ENCODE measurements at places on chromosomes 6 and 20.

DNA sequence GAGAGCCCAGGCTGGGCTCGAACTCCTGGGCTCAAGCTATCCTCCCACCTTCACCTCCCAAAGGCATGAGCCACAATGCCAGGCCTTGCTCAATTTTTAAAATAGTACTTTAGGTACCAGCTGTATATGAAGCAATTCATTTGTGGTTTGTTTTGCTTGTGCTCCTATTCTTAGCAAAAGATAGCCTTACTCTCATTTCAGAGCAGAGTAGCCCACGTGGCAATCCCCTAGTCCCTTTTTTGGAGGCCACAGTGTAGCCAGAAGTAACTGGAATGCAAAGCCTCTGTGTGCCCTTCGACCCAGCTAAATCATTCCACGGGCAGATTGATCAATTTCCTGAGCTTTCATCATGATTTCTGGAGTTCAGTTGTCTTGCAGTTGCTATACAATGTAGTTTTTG, 372.2 kb downstream of the NRN1 start:
- no peak for DNase-seq

DNA sequence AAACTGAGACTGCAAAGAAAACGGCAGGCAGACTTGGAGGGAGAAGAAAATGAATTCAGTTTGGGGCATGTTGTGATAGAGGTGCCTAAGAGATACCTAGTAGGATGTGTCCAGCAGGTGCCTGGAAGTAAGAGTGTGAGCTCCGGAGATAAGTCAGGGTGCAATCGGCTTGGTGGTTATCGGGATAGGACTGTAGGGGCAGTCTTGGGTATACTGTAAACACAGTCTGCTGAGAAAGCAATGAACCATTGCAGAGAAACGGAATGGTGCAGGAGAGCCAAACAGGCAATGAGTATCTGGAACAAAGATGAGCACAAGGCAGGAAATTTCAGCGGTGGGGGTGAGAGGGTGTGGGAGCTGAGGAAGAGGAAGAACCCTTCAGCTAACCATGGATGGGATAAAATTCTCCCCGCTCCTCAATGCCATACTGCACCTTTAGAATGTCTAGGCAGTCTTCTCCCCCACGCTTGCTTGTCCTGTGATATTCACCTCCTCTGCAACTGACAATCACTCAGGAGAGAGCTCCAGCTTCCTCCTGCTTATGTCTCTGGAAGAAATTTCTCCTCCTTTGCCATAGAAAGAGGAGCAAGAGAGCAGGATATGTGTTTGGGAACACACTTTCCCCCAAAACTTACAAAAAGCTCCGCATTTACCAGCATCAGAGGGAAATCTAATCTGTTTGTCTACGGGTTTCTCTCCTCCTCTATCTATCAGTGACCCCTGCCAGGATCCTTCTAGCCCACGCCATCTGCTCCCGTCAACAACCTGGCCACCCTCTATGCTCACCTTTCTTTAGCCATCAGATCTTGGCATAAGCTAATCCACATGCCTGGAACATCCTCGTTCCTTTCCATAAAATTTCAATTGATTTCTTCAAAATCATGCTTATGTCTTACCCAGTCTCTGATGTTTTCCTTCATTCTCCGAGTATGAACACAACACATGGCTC, 381.7 kb upstream of the JARID2 start:
- no peak for DNase-seq

DNA sequence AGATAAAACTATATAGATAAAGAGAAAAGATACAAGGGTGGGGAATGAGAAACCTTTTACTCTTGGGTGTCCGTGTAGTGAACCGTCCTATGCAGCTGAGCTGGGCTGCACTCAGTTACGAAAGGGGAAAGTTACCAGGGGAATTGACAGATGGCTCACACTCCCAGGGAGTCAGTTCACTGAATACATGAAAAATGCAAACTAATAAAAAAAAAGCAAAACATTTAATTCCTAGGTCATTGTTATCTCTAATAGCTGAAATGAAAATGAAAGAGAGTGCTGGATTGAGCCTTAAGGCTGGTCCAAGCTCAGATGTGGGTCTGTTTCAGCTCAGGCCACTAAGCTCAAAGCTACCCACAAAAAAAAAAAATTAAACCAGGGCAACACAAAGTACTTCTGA, 138.0 kb downstream of the THBS2 start:
- DNase-seq = no peak

- no peak for DNase-seq
Measured at GRCh38 chr6:31528821-31529328, at the start of gene MCCD1. Gene MCCD1, plus strand, starts transcription at chr6:31528962. Its CDS starts 53 bp downstream, at chr6:31529015.

DNA sequence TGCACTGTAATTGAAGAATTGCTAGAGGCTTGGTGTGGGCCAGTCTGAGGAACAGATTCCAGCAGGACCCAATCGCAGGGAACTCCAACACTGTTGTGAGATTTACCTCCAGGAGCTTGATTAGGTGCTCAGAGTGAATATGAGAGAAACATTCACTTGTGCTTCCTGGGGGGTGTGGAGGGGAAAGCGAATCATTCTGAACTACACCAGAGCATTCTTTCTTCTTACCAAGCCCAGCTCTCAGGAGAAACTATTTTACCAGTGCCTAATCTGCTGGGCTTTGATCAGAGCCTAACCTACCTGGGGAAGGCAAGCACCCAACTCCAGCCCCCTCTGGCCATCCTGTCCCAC, 7.4 kb upstream of the SIRPB1 start:
- DNase-seq = no peak

GRCh38 chr6:1066449-1067090, 245.3 kb upstream of the FOXQ1 start:
- DNase-seq = no peak

GRCh38 chr20:58851969-58852458, 502 bp upstream of the GNAS start:
- no peak for DNase-seq

DNA sequence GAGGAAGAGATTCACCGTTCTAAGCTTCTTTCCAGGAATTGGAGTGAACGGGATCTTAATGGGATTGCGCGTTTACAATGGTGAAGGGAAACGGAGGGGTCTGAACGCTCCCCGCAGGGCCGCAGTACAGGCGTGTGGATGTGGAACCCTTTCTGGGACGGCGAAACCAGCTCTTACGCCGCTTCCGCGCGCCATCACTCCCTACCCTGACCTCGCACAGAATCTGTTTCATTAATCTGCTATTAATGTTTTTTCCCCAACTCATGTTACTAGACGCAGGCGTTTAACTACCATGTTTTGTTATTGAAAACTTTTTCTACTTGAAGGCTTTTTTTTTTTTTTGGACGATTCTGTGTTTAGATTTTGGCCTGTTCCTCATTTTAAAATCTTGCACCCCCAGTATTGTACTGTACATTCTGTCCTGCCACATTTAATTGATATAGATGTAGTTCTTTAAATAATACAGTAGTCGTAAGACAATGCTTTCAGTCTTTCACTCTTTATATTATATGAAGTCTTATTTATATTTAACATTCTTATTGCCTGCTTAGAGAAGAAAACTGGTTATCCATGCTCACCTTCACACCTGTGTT, 696 bp upstream of the SUPT3H start:
- DNase-seq = no peak

DNA sequence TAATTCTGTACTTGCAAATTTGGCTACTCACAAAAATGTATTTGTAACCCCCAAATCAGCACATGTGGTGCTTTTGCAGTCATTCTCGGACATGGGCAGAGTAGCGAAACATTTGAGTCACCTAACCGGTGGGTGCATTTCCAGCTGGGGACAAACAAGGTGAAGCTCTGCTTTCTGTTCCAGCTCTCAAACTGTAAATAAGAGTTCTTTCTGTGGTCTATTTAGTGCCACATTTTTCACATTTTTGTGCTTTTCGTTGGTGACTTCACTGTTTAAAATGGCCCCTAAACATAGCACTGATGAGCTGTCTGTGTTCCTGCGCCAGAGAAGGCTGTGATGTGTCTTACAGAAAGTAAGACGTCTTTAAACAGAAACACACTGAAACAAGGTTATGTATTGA, 244.5 kb downstream of the CDC5L start:
- no peak for DNase-seq

DNA sequence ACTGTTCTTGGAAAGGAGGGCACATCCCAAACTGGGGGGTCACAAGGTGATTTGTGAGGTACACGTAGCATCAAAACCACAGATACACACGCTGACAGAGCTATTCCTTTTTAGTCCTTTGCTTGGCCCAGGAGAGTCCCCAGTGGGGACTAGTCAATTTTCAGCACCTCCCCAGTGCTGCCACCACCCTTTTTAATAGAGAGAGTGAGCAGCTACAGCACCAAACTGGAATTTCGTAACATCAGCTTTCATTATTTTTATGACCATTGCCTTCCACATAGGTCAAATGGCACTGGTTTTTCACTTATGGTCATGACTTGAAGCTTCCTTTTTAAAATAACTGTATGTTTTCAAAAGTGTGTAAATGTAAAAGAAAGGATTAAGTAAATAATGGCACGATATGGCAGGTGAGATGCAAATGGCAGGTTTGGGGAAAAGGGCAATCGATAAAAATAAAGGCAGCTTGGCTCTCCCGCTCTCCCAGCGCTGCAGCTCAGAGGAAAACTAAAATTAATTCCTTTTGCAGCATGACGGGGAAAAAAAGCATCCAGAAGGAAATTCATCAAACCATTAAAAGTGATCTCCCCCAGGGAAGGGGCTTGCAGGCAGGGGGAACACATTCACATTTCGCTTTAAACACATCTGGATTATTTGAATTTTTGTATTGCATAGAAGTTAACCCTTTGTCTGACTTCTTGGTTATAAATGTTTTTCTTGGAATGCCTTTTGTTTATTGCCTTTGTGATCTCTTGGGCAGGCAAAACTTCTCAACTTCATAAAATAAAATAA, 95.2 kb downstream of the ANKRD60 start:
- DNase-seq = no peak

GRCh38 chr6:6604566-6604965, 16.0 kb downstream of the LY86 start:
- DNase-seq = no peak

DNA sequence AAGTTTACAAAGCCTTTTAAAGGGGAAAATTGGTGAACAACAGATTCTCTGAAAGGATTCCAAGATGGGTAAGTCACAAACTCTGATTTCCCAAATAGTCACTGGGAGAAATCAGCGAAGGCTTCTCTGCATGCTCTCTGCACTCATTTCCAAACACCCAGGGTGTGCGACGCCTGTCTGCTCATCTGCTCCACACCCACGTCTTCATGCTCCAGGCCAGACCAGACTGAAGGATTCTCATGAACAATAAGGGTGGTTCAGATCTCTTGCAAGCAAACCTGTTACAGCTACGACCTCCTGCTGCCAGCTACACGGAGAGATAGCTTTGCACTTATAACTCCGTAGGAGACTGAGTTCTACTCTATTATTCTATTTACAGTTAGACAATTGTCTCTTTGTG, 1.4 kb downstream of the MC3R start:
- no peak for DNase-seq

DNA sequence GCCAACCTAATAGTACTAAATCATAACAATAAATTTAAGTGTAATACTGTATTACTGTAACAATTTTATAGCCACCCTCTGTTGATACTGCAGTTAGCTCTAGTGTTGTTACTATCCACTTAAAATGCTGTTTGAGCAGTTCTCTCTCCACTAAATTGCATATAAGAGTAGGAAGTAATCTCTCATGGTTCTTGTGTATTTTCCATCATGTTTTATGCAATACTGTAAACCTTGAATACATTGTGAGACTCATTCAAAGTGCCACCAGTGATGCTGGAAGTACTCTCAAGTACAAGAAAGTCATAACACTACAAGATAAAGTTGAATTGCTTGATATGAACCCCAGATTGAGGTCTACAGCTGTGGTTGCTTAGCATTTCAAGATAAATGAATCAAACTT, 65.5 kb downstream of the WASF1 start:
- DNase-seq = no peak

- DNase-seq = no peak
Measured at GRCh38 chr20:22561965-22562577, 22.3 kb downstream of the FOXA2 start.

GRCh38 chr20:3733119-3733995, 872 bp downstream of the HSPA12B start:
- DNase-seq = no peak

DNA sequence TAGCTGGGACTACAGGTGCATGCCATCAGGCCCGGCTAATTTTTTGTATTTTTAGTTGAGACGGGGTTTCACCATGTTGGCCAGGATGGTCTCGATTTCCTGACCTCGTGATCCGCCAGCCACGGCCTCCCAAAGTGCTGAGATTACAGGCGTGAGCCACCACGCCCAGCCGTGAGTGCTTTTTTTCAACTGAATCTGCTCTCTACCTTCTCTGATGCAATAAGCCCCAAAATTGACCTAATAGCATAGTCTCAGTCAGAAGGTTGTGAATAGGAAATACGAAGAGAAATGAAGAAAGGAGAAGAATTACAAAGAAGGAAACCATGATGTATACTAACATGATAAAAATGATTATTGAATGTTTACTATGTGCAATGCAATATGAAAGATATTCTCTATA, 33.2 kb downstream of the BEND6 start:
- no peak for DNase-seq

DNA sequence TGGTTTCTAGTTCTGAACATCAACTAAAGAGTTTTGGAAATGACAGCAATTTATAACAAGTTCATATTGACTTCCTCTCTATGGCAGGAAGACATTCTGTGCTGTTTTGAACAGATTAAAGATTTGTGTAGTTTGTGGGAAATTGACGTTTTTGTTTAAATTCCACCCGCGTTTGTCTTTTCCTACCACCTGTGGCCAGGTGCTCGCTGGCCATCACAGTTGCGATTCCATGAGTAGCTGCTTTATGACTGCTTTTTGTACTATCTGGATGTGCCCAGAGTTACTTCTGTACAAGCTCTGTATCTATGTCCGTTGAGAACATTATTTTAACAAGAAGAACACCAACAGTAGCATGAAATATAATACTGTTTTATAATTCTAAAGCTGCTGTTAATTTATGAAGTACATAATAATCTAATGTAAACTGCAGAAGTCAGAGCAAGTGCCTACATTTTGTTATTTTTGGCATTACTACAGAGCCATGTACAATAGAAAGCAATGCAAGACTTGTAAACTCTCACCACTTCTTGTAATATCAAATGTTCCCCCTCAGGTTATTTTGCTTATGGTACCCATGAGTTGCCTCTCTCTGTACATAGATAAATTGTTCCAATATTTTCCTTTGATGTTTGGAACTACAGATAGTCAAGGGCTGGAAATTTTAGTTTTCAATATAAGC, 33.5 kb downstream of the ZBTB2 start:
- no peak for DNase-seq

- no peak for DNase-seq
Measured at GRCh38 chr20:38875175-38875993, 50.8 kb upstream of the FAM83D start.

GRCh38 chr6:15299430-15300131, 53.7 kb downstream of the JARID2 start:
- DNase-seq = no peak

DNA sequence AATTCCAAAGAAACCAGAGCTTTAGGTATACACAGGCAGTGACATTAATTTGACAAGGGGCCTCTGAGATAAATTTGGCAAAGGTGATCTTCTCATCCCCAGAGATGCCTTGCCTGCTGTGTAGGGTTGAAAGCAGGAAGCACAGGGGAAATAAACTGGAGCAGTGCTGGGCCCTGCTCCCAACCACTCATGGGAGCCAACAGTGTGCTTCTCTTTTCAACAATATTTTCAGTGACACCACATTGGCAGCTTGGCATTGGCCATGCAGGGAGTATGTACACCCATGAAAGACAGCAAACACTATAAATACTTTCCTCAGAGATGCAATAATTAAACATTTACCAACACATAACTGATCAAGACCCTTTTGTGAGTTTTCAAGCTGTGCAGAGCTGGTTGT, 90.7 kb upstream of the F13A1 start:
- DNase-seq = no peak

- no peak for DNase-seq
Measured at GRCh38 chr20:58665606-58666005, 14.5 kb downstream of the STX16 start.
